ENCODE measurements at places on chromosomes 7 and 10.

DNA sequence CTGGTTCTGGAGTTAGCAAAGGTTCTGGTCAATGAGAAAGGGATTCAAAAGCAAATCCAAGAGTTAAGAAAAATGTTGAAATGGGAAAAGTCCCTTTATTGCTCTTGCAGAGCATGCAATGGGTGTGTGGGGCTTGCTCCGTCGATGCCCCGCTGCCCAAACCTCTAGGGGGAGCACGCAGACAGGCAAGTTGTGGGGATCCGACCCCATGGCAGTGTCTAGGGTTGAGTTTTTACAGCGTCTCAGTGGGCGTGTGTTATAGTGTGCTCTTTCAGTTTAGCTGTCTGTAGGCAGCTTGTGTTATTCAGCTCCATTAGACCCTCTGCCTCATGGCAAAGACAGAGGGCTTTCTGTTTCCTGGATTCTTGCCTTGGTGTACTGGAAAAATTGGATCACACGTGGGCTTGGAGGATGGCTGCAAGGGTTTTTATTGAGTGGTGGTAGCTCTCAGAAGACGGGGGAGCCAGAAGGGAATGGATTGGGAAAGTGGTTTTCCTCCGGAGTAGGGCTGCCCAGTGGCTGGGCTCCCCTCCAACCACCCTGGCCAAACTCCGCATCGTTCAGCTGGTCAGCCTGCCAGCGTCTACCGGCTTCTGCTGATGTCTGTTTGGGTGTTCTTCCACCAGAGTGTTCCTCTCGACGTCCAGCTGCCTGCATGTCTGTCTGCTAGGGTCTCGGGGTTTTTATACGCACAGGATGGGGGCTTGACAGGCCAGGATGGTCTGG is 102.3 kb upstream of the PLXDC2 start:
- DNase-seq, result no peak

DNA sequence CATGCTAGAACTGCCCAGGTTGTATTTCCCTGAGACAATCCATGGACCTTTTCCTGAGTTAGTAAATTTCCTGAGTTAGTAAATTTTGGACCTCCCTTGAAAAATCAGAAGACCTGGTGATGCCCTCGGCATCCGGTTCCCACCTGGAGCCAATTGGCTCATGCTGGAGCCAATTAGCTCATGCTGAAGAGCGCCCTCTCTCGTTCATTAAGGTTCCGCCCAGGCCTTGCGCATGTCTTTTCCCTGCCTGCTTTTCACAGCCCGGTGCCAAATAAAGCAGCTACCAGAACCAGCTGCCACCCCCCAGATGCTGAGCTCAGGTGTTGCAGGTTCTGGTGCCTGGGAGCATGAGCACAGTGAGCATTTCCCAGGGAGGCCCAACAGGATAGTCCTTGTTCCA is 96.2 kb downstream of the APBB1IP start:
- DNase-seq, result peak; percentile 5

DNA sequence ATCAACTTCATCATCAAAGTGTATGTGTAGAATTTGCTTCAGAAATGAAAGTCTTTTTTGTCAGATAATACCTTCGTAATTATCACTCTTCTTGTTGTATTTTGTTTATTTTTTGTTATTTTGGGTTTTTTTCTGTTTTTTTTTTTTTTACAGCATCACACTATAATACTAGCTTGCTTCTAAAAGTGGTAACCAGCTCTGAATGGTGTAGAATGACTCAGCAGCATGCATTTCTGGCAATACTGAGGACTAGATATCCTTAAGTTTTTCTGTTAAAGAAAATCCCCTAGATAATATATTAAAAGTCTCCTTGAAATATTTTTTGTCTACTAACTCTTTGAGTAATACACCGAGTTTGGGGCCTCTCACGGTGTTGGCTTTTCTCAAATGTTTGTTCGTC is 109.1 kb downstream of the LMBR1 start:
- no peak for DNase-seq

DNA sequence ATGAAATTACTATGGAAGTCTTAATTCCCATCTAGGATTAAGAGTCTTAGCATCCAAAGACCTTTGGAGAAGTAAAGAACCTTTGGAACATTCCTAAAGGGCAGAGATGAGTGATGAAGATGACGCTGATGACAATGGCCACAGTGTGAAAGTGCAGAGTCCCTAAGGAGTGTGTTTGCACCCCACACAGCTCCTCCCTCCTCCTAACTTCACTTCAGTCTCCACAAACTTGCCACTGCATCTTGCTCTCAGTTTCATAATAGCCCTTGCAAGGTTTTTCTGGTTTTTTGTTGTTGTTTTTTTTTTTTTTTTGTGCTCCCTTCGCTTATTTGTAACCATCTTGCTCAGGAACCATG is 117.5 kb upstream of the ANLN start:
- DNase-seq, result no peak

DNA sequence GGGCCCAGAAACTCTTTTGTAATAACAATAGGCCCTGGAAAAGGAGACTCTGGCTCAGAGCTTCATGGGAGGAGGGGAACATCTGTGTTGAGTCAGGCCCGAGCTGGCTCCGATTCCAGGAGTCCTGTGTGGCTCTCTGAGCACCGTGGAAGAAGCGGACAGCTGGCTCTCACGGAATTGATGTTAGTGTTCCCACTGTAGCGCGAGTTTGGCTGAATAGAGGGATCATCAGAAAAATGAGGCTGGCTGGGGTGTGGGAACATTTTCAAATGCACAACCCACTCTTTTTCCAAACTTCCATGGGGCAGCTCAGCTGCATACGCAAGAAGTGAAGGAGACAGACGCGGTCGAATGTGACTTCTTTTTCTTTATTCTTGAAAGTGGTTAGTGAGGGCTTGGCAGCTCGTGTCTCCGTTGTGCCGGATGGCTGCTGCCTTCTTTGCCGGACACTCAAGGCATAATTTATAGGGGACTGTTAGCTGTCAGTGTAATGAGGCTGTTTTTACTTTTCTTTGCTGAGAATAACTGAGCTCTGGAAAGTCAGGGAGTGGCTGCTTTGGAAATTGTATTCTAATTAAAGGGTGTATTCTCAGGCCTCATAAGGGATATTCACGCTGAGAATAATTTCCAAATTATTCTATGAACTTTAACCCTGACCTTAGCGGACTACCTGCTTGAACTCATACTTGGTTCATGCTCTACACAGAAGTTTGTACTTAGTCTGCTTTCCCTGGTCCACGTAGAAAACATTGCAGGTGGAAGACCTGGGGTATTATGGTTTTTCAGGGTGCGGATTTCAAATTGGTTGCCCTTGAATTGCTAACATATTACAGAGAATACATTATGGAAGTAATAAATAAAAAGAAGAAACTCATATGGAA is 23.1 kb downstream of the MDFIC start:
- DNase-seq, result no peak

DNA sequence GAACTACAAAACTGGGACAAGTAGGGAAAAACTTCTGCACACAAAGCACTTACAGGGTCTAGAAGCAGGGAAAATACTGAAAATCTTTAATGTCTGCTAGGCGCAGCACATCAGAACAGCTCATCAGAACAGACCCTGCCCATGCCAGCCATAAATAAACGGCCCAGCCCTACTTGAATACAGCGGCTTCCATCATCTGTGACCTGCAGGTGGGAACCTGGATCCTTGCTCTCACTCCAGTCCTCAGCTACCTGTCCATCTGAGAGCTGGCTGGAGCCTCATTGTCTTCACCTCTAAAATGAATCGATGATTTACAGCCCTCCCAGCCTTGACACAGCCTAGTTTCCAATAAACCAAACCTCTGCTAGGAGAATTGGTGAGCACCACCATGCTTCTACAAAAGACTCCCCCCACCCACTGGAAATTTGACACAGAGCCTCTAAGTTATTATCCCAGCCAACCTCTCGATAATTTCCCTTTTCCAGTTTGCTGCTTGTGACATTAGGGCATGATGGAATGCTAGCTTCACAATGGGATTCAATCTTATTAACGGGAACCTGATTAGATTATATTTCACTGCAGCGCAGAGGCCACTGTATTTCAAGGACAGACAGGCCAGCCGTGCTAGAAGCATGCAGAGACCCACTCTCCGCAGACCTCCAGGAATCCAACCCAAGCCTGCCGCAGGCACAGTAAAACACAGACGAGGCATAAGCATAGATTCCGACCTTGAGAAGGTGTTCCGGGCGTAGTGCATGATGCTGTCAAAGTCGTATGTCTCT is 61.6 kb upstream of the OPALIN start:
- DNase-seq, result no peak

DNA sequence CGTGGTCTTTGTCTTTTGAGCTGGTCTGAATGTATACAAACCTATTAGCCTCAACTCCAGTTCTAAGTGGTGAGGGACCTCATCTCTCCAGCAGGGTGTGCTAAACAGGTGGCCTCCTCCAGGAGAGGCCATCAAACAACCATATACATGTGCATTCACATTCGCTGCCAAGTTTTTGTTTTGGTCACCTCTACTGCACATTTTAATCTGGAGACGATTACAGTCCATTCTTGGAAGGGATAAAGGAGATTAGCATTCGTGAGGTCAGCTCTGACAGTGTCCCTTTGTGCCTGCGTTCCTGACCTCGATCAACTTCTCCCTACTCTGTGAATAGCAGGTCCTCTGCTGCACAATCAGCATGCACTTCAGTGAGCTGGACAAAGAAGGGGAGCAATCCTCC is 60.8 kb downstream of the RHOBTB1 start:
- no peak for DNase-seq

GRCh38 chr10:88848499-88848898 is 3.1 kb downstream of the ANKRD22 start:
- DNase-seq, result no peak

GRCh38 chr7:69232445-69233376 is 365.6 kb upstream of the AUTS2 start:
- no peak for DNase-seq

- no peak for DNase-seq
Measured at GRCh38 chr10:67861750-67862432, 22.6 kb upstream of the SIRT1 start.

- DNase-seq, result no peak
Measured at GRCh38 chr7:28364082-28364481, 48.2 kb upstream of the CREB5 start.

DNA sequence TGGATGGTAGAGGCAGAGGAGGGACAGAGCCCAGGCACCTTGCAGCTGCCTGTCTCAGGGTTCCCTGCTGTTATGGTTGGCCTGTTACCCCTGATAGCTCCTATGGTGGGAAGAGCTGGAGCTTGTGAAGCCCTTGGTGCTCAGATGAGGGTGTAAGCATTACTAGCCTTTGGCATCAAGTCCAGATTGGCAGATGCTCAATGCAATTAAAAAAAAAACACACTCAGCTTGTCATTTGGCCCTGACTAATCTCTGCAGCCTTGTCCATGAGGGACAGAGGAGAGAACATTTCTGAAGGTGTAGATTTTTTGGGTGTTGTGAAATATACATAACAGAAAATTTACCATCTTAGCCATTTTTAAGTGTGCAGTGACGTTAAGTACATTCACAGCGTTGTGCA is 86.3 kb downstream of the PLPP4 start:
- DNase-seq, result no peak

DNA sequence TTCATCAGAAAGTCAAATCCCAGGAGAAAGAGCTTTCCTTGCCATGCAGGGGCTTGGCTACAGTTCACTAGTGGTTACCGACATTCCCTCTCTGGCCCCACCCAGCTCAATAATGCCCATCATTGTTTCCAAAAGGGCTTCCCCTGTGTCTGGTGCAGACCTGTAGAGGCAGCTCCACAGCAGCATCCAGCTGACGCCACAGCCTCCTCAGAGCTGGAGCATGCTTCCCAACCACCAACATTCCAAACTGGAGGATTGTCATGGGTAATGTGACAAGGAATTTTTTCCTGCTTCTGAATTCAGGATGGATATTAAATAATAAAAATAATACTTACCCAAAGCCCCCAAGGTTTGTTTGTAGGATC is 77.4 kb downstream of the ZNF365 start:
- DNase-seq, result no peak

DNA sequence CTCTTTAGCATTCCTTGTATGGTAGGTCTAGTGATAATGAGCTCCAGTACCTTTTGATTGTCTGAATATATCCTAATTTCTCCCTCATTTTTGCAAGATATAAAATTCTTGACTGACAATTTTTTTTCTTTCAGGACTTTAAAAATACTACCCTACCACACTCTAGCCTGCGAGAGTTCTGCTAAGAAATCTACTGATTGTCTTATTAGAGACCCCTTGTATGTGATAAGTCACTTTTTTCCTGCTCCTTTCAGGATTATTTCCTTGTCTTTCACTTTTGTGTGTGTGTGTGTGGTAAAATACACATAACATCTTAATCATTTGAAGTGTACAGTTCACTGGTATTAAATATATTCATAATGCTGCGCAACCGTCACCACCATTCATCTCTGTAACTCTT is 68.7 kb upstream of the PPP1R9A start:
- no peak for DNase-seq

DNA sequence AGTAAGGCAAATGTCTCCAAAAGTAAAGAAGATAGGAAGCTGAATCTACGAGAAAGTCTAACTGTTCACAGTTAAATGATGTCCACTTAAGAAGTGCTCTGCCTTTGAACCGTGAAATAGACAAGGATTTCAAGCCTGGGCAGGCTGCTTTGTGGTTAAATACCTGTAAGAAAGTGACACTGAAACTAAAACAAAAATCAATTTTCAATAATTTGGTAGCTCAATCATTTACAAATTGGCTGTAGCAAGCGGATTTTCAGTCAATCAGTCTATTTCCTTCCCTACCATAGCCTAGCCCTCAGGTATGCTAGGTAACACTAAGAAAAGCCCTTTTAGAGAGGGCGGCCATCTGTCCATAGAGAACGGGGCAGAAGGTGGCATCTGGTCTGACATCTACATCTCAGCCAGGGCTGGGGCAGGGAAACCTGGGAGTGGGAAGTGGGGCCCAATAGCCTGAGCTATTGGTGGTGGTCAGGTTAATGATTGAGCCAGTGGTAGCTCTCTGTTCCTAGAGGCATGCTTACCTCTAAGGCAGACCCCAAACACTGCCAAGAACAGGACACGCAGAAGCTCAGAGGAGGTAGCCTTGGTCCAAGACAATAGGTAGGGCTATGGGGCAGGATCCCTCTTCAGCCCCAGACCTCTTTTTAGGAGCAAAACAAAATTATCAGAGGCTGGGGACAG is 223.2 kb downstream of the CCSER2 start:
- no peak for DNase-seq

DNA sequence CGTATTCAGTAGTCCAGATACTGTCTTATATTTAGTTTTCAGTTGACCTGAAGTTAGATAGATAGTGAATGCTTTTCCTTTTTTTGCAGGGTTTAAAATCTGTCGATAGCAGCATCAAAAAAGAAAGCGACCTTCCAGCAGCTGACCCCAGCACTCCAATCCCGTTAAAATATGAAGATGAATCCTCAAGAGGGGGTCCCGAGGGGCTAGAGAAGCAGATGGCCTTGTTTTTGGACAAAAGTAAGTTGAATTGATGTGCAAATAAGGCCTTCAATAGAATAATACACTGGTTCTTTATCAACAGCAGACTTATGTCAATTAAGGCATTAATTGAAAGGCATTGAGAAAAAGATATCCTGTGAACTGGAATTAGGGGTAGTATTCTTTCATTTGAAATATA is 18.7 kb downstream of the EDRF1 start:
- DNase-seq, result no peak

- peak; percentile 39 for DNase-seq
Measured at GRCh38 chr10:33334153-33334804, at the start of gene NRP1. Gene NRP1, minus strand, starts transcription at chr10:33334667. Its CDS starts 285 bp downstream, at chr10:33334382.

Measured in stimulated activated CD4-positive, alpha-beta T cell treated with anti-CD3 and anti-CD28 coated beads, Interleukin-15, amount 100 ng/mL, for 24 hours (primary cell).